ENCODE measurements at places on chromosomes 1 and 21.

DNA sequence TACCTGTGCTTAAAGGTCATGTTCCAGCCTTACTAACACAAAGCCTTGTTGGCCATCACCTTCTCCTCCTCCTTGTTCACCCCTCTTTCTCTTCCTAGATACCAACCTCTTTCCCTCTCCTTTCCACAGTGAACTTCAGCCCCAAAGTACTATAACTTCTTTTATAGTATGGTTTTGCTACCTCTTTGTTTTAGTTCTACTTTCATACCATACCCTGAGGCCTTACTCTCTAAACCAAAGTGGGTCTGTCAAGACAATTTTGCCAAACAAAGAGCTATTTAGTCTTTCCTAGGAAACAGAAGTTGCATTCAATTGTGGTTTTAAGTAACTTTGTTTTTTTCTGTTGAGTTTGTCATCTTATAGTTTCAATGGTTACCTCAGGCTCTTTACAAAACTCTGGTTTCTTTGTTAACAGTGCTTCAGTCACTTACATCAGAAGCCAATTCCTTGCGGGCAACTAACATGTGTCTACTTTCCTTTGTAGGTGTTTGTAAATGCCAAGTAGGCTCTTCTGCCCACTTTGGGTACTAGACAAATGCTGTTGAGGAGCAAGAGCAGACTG lies 623.9 kb upstream of the PKN2 start:
- DNase-seq = no peak

DNA sequence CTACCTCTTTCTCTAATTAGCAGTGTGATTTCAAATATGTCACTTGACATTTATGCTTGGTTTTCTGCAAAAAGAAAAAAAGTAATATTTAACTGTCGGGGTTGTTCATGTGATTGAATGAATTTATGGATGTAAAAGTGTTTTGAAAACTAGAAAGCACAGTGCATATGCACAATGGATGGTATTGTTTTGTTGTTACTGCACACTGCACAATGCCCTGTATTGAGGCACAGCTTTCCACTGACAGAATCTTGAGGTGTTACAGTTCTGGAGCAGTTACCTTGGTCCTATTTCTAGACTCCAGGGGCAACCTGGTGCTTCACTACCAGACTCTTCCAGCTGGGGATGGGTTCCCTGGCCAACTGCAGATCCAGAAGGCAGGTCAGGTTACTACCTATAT lies 116.8 kb upstream of the L1TD1 start:
- no peak for DNase-seq

GRCh38 chr1:197736685-197737084 lies 38.6 kb downstream of the DENND1B start:
- DNase-seq = no peak

- no peak for DNase-seq
Measured at GRCh38 chr1:23581219-23581618, 21.9 kb upstream of the ID3 start.

- no peak for DNase-seq
Measured at GRCh38 chr1:181208967-181209366, 120.5 kb downstream of the IER5 start.
